Right forelimb (tissue), 1 donor: ENCODE measurements at places on chromosomes 12 and 14.
A peak's percentile ranks its signal among the peaks of the same experiment; 100 is the strongest.

DNA sequence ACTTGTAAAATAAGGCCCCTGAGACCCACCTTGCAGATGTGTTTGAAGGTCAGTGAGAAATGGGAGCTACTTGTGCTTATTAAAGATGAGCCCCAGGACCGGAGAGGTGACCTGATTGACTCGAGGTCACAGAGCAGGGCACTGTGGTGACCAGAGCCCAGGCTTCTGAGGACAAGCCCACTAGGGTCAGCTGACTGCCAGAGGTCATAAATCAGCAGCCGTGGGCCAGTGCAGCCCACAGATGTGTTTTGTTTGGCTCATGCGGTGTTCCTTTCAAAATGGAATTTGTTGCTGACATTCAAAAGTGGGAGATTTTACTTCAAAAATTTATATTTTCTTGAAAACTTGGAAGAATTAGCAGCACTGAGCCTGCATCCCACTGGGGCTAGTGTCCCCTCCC is 24.5 kb downstream of the JDP2 start:
- DNase-seq = no peak

GRCh38 chr14:47606566-47606965 is 68.8 kb downstream of the MDGA2 start:
- no peak for DNase-seq

GRCh38 chr12:107322063-107322462 is 228.7 kb upstream of the CRY1 start:
- no peak for DNase-seq

DNA sequence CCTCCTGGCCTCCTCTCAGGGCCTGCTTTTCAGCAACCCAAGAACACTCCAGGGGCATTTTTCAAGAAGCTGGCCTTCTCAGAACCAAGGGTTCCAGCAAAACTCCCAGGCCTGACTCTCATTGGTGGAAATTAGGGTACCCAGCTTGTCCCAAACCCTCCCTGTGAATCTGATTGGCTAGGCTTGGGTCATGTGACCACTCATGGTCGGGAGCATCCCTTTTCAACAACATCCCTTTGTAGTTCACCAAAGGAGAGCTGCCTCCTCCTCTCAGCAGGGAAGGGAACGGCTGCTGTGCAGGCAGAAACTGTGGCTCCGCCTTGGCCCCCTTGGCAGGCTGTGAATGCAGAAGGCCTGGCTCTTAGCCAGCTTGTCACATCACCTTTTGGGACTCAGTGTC is 94.5 kb downstream of the AACS start:
- DNase-seq = no peak

DNA sequence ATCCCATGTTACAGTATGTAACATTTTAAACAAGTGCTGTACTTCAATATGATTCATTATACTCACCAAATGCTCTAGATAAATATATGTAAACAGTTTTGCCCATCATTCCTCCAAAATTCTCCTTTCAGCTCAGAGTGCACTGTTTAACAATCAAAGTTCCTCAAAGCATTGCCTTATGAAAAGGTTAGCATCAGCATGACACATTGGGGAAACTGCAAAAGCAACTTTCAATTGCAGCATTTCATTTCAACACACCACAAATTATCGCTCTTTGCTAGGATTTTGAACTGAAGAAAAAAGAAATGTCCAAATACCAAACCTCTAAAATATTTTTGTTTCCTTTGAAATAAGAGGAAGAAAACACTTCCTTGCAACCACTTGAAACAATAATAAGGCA is 413.2 kb downstream of the FLRT2 start:
- no peak for DNase-seq

- no peak for DNase-seq
Measured at GRCh38 chr12:12278899-12279298, 12.1 kb upstream of the LRP6 start.

GRCh38 chr14:65070471-65070976 is 31.8 kb downstream of the MAX start:
- DNase-seq = no peak

- DNase-seq = peak; percentile 21
Measured at GRCh38 chr14:105880616-105881015, 354.2 kb downstream of the TMEM121 start.

DNA sequence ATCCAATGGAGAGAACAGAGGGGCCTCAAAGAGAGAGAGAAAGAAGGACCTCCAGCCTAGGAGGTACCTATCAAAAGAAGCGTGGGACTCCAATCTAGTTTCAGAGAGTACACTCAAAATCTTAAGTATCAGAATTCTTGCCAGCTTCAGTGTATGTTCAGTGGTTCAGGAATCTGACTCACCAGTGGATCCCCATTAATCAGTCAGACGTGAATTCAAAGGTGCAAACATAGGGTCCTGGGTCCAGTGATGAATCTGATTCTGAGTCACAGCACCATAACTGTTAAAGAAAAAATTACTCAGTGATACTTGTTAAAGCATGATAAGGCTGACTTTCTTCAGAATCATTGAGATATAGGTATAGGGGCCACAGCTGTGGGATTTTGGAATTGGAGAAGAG is 33.2 kb downstream of the ETNK1 start:
- no peak for DNase-seq

- no peak for DNase-seq
Measured at GRCh38 chr12:101826766-101827368, 3.9 kb downstream of the GNPTAB start.

DNA sequence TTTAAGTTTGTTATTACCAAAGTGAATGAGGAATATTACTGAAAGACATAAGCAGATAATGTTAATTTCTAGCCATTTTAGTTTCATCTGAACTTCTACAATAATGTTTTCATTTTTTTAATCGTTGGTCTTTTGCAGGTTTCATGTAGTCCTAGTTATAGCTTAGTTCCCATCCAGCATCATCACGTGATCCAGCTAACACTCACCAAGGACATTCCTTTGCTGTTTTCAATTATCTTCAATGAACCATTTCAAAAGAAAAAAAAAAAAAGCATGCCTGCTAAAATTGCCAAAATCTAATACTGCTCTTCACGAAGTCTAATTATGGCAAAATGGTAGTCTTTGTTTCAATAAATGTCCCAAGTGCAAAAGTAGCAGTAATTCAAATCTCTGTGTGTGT is 187.7 kb upstream of the ATXN7L3B start:
- no peak for DNase-seq

- DNase-seq = no peak
Measured at GRCh38 chr12:76627346-76628135, 68.0 kb upstream of the OSBPL8 start.

- no peak for DNase-seq
Measured at GRCh38 chr12:54956818-54957641, 27.5 kb downstream of the TESPA1 start.

DNA sequence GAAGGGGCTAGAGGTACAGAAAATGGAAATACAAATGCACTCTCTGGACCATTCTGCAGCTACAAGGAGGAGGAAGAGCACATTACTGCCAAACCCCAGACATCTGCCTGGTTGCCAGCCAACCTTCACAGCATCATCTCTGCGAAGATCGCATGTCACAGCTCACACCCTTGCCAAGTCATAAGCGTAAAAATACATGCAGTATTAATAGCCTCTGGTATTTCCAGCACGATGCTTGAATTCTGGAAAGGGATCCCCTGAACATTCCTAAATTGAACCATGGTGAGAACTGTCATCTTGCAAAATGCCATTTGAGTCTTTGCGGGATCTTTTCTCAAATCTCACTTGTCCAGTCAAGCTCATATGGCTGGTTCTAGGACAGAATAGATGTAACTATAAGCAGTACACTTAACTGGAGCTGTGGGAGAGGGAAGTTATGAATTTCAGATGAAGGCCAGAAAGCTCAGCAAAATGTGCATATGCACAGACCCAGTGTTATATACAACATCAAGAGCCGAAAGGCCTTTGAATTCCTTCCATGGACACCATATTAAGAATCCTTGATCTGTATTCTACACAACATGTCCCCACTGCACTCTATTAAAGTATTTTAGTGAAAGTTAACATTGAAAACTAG is 211.6 kb downstream of the DUSP6 start:
- DNase-seq = peak; percentile 76

DNA sequence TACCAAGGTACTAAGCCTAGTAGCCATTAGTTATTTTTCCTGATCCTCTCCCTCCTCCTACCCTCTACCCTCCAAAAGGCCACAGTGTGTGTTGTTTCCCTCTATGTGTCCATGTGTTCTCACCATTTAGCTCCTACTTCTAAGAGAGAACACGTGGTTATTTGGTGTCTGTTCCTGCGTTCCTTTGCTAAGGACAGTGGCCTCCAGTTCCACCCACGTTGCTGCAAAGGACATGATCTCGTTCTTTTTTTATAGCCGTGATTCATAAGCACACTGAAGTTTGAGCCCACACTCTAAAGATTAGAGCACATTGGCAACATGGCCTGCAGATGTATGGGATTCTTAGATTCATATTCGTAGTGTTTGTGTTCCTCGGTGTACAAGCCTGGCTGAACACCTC is 8.1 kb upstream of the STX2 start:
- DNase-seq = no peak

DNA sequence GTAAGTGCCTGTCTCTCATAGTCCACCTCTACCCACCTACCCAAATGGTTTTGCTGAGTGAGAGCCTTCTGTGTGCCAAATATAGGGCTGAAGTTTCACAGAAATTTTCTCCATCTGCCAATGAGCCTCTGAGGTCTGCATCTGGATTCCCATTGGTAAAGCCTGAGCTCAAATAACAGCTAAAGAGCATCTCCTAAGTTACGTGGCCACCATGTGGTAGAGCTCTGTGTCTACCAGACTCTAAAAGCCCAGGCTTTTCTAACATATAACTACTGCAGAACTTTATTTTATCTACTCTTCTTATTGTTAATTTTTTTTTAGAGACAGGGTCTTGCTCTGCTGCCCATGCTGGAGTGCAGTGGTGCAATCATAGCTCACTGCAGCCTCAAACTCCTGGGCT is 16.0 kb downstream of the AMDHD1 start:
- DNase-seq = no peak

DNA sequence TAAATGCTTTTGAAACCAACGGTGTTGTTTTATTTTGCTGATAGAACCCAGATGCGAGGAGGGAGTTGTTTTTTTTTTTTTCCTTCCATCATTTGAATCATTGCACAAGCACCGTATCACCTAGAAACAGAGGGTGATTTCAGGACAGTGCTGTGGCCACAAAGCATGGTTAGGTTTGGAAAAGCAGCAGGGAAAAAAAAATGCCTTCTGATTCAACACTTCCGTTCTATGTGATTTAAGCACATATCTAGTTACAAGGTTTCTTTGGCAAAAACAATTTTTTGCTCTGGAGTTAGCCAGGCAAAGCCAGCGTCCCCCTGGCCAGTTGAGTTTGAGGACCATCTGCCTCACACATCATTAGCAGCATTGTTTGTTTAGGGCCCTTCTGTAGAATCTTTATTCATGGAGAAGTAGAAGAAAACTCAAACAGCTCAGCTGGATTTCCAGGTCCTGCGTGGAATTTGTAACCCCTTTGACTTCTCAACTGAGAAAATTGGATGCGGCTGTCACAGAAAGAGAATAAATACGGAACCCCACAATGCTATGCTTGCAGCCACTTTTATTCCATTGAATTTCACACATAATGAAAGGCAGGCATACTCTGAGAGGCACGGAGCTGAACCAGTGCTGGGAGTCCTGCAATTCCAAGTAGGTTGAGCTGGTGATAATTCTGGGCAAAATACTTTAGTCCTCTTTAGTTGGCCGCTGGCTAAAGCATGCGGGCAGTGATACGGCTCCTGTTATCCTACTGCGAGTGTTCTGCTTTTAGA is 17.0 kb upstream of the WNT5B start:
- no peak for DNase-seq

DNA sequence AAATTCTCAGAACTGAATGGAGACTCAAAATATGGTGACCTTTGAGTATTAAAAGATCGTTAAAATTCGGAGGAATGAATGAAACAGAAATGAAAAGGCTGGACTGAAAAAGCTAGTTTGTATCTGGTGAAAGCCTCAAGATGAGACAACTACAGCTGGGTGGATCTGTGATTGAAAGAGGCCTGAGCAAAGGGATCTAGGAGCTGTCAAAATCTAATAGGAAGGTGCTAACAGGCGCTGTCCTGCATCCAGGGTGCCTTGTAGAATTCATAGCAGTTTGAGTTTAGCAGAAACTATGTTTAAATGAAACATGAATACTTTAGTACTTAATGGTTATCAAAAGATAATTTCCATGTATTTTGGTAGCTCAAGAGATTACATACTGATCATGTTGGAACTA is 2.3 kb downstream of the YY1 start:
- DNase-seq = no peak

GRCh38 chr12:115203701-115204100 is 519.7 kb upstream of the TBX3 start:
- no peak for DNase-seq

DNA sequence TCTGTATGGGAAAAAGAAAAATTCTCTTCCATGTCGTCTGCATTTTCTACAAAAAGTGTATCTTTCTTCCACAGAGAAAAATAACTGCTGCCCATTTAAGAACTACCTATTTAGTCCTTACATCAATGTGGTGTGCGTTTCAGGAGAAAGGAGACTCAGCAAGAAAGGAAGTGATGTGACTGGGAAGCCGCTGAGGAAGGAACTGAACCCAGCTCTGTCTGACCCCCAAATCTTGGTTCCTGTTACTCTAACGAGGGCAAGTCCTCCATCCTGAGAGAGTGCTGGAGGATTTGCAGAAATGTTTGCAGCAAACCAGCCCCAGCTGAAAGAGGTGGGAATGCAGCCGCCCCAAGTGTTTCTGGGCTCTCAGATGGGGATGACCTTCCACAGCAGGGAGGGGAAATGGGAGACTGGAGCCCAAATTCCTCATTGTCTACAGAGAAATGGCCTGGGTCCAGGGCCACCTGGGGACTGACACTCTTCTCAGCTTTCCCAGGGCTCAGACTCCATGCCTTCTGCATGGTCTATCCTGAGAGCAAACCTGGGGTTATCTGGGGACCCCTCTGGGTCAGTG is 6.7 kb upstream of the MLEC start:
- DNase-seq = no peak

GRCh38 chr12:19749906-19750574 is 310.7 kb downstream of the AEBP2 start:
- no peak for DNase-seq

DNA sequence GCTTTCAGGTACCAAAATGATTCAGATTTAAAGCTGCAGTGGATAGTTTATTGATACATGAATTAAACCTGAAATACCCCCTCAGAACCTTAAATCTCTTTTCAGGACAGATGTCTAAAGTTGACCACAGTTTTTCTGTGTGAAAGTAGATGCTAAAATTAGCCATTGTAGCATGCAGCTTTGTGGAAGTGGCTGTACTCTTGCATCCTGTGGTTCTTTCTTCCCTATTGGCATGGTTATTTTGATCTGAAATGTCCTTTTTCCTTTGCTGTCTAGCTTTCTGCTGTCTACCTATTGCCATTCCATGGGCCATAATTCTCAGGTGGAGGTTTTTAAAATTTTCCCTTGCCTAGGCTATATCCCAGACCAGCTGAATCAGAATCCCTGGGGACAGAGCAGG is 455.6 kb downstream of the ZFP36L1 start:
- no peak for DNase-seq
